ENCODE measurements at places on chromosomes 16 and 17.

GRCh38 chr17:58513965-58514769 lies at the start of gene MTMR4:
Gene MTMR4, minus strand, starts transcription at chr17:58514638. Its CDS starts 231 bp downstream, at chr17:58514407.
- peak; percentile 68 for DNase-seq

GRCh38 chr17:7220593-7221277 lies 997 bp downstream of the ACADVL start:
- DNase-seq = peak; percentile 40

DNA sequence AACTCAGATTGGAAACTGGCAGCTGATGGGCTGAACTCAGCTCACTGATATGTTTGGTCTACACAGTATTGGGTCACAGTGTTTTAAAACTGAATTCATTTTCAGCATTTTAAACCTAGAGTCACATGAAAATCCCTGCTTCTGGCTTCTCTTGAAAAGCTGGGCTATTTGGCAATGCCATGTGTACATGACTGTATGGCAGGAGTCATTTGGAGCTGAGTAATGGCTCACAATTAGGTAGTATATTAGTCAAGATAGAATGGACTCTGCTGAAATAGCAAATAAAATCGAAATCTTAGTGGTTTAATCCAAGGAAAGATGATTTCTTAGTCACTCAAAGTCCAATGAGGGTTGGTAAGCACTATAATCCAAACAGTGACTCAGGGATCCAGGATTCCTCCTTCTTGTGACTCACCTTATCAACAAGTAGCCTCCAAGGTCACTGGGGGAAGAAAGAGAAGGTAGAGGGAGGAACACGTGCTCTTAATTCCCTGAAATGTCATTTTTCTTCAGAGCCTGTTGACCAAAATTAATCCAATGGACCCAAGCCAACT lies 13.9 kb upstream of the PMP22 start:
- DNase-seq = no peak

GRCh38 chr17:44389723-44390202 lies 314 bp upstream of the ITGA2B start:
- no peak for DNase-seq

GRCh38 chr17:74646231-74646630 lies 22.7 kb upstream of the CD300E start:
- DNase-seq = no peak

DNA sequence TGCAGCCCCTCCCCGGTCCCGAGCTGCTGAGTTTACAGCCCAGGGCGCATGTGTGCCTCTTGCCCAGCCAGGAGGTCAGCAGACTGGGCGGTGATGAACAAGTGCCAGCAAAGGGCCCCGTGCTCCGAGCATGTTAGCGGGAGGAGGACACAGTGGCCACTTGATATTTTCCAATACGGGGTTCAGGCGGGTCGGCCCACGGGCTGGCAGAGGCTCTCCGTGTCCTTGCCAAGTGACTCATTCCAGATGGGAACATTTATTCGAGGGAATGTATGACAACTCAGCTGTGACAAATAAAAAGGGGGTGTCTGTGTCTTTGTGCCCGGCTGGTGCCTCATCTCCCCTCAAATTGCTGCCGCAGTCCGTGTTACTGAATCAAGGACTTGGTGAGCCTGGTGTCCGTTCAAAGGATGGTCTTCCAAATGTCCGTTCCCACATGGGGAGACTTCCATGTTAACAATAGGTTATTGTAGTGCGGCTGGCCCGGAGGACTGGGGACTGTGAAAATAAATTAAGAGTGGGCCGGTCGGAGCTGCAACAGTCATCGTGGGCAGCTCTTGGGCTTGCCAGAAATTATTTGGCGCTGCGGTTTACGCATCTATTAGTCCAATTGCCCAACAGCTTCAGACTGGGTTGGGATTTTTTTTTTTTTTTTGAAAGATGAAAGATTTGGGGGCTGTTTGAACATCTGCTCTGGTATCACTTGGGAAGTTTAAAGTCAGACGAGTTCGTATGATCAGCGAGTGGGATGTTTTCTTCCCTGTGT lies 174.0 kb upstream of the CIBAR2 start:
- DNase-seq = no peak

DNA sequence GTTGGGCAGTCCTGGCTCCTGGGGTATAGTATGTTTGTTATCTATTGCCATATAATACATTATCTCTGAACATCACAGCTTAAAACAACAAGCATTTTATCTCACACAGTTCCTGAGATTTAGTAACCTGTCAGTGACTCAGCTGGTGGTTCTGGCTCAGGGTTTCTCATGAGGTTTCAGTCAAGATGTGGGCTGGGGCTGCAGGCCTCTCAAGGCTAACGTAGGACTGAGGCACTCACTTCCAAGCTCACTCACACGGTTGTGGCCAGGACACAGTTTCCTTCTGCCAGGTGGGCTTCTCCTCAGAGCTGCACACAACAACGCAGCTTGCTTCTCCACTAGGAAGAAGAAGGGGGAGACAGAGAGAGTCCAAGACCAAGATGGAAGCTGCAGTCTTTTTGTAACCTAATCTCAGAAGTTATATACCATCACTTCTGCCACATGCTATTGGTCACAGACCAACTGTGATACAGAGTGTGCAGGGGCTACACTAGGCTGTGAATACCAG lies 10.3 kb upstream of the MED13 start:
- no peak for DNase-seq

GRCh38 chr16:17365211-17365541 lies 105.6 kb downstream of the XYLT1 start:
- DNase-seq = no peak

- DNase-seq = no peak
Measured at GRCh38 chr16:966035-966434, 4.7 kb downstream of the LMF1 start.

DNA sequence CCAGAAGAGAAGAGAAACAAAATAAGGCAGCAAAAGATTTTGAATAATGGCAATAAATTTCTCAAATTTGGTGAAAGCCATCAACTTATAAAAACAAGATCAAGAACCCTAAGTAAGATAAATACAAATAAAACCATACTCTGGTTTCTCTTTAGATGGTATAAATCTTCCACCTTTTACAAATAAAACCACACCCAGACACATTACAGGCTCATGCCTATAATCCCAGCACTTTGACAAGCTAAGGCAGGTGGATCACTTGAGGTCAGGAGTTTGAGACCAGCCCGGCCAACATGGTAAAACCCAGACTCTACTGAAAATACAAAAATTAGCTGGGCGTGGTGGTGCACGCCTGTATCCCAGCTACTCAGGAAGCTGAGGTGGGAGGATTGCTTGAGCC lies 43.8 kb downstream of the TTLL6 start:
- no peak for DNase-seq

DNA sequence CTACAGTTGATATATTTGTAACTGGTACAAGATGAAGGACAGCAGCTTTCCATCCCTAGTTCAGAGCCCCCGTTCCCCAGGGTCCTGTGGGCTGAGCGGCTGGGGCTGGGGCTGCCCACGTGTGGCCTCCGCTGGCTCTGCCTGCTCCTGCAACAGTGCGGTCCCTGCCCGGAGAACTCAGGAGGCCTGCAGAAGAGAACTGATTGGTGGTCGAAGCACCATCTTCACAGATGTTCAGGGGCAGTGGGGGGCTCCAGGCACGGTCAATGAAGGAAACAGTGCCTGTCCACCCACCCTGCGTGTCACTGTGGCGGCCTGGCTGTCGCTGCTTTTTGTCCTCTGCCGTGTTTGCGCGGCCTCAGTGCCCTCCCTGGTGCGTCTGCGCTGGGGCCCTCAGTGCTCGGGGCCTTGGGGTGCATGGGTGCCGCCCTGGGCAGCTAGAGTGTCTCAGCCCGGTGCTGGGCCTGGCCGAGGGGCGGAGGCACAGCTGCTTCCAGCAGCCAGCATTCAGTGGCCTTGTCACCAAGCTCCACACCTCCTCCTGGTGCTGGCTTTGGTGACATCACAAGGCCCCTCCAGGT lies 4.2 kb upstream of the NUDT16L1 start:
- DNase-seq = no peak

GRCh38 chr17:21573961-21574610 lies 118.2 kb upstream of the KCNJ18 start:
- DNase-seq = peak; percentile 8

- no peak for DNase-seq
Measured at GRCh38 chr16:70793851-70794502, 7.0 kb downstream of the VAC14 start.

- no peak for DNase-seq
Measured at GRCh38 chr16:11194913-11195312, 61.1 kb downstream of the SOCS1 start.

GRCh38 chr17:70254735-70255460 lies 85.6 kb downstream of the KCNJ2 start:
- DNase-seq = no peak

GRCh38 chr16:71352963-71353460 lies 5.5 kb upstream of the CALB2 start:
- no peak for DNase-seq

DNA sequence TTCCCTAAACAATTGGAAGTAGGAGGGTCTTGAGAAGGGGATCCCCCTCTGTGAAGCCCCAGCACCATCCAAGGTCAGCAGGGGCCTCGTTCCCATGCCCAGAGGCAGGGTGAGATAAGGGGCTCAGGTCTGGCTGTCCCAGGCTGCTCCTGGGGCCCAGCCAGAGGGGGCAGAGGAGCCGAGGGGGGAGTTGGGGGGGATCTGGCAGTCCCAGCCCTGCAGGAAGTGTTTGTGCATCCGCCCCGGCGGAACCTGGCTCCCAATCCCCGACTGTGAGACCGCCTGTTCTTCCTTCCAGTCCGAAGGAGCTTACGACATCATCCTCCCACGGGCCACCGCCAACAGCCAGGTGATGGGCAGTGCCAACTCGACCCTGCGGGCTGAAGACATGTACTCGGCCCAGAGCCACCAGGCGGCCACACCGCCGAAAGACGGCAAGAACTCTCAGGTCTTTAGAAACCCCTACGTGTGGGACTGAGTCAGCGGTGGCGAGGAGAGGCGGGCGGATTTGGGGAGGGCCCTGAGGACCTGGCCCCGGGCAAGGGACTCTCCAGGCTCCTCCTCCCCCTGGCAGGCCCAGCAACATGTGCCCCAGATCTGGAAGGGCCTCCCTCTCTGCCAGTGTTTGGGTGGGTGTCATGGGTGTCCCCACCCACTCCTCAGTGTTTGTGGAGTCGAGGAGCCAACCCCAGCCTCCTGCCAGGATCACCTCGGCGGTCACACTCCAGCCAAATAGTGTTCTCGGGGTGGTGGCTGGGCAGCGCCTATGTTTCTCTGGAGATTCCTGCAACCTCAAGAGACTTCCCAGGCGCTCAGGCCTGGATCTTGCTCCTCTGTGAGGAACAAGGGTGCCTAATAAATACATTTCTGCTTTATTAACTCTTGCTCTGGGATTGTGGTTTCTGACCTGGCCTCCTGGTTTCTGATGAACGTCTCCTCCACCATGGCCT lies 14.9 kb downstream of the GPRC5C start:
- no peak for DNase-seq

- no peak for DNase-seq
Measured at GRCh38 chr17:19386051-19386929, 700 bp downstream of the MFAP4 start.

DNA sequence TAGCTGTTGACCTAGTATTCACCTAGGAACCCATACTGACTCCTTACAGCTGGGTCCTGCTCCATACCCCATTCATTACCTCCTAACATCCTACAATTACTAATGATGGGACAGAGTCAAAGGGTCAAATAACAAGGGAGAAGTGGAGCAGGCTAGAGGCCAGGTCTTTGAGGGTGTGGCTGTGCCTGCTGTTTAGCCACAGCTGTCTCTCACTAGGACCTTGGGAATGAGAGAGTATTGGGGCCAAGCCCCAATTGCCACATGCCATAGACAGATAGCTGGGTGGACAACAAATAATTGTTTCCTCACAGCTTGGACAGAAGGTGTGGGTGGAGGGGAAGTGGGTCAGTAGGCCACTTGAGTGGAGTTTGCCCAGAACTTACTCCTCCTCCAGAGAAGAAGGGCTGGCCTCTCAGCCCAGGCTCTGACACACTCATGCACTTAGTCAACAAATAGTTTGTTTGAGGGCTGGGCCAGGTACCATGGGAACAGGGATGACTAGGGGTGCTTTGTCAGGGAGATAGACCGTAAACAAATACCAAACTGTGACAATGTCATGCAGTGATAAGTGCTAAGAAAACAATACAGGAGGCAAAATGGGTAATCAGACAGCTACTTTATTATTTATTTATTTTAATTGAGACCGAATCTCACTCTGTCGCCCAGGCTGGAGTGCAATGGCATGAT lies 10.2 kb upstream of the CENPT start:
- DNase-seq = no peak

- no peak for DNase-seq
Measured at GRCh38 chr17:75703591-75703990, 17.7 kb upstream of the ITGB4 start.

DNA sequence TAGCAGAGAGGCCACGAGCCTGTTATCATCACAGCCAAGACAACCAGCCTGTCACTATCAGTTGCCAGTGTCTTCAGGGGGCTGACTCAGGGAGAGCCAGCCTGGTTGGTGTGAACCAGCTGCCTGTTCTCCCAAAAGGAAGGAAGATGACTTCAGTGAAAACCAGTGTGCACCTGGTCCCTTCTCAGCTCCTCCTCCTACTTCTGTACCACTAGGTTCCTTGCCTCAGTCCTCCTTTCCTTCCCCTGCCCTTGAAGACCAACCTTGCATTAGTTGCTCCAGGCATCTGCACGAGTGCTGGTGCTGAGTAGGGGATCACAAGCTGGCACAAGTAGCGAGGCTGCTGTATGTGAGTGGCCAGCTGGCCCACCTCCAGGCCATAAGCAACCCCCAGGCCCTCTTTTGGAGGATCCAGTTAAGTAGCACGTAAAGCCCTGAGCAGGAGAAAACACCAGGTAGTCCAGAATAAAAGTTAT lies 8.5 kb downstream of the TUBG1 start:
- no peak for DNase-seq

- no peak for DNase-seq
Measured at GRCh38 chr17:9968881-9969280, 63.8 kb upstream of the RCVRN start.

DNA sequence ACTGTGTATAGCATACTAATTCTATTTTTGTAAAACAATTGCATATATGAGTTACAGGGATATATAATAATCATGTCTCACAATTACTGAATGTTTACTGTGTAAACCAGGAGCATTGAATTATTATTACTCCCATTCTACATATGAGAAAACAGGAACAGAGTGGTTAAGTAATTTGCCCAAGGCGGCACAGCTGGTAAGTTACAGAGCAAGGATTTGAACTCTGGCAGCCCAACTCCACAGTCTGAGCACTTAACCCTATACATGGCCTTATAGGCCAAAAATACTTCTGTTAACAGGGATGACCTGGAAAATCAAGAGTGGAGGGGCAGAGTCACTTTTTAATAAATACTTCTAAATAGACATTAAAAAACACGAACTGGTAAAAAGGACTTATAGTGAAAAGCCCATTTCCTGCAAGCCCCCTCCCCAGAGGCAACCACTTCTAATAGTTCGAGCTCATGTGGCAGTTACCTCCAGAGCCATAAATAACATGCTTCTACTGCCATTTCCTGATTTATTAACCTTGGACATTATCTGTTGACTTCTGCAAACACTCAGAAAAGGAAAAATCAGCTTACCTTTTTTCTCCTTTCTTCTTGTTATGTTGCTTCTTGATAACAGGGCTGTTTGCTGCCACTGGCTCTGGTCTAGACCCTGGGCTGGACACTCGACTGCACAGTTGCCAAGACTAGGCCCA lies 22.1 kb upstream of the ADGRG1 start:
- DNase-seq = no peak

GRCh38 chr16:57815987-57816745 lies 13.9 kb upstream of the KIFC3 start:
- DNase-seq = peak; percentile 23
